ENCODE measurements at places on chromosomes 1 and 21. TPM values are rescaled to one million over a fixed set of nuclear protein-coding genes. Genes with fewer than 3 reads are reported as not detected.

The GJB3 gene
- total RNA-seq: not detected

GRCh38 chr1:32454726-32455125, 10.1 kb upstream of the ZBTB8B start:
- no peak for DNase-seq

- no peak for DNase-seq
Measured at GRCh38 chr21:22201126-22201525, 1202.9 kb downstream of the NCAM2 start.

DNA sequence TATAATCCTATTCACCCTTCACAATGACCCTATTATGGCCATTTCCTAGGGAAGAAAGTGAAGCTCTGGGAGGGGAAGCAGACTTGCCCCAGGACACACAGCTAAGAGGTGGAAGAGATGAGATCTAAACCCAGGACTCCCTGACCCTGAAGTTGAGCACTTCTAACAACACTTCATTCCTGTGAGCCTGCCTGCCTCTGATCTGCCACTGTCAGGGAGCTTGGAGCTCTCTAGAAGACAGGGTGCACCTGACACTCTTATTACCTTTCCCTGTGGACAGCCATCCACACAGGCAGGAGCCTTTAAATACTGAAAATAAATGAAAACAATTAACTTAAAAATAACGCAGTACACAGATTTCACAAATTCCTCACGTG, 599 bp downstream of the MKNK1 start:
- no peak for DNase-seq

DNA sequence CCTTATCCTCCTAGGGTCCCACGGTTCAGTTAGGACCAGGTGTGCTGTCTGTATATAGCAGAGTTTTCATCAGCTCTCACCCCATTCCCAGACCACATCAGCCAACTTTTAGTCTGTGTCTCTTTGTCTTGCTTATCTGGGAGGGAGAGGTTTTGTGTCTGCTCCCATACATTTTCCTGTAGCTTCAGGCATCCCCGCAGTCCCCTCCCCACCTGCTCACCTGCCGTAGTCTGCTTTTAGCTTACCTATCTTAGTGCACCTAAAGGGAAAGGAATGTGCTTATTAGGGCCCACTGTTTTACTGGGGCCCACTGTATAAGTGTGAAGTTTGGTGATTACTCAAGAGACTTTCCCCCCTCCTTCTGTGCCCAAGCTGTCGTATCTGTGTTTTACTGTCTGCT, 225.1 kb downstream of the PLA2G4A start:
- no peak for DNase-seq

DNA sequence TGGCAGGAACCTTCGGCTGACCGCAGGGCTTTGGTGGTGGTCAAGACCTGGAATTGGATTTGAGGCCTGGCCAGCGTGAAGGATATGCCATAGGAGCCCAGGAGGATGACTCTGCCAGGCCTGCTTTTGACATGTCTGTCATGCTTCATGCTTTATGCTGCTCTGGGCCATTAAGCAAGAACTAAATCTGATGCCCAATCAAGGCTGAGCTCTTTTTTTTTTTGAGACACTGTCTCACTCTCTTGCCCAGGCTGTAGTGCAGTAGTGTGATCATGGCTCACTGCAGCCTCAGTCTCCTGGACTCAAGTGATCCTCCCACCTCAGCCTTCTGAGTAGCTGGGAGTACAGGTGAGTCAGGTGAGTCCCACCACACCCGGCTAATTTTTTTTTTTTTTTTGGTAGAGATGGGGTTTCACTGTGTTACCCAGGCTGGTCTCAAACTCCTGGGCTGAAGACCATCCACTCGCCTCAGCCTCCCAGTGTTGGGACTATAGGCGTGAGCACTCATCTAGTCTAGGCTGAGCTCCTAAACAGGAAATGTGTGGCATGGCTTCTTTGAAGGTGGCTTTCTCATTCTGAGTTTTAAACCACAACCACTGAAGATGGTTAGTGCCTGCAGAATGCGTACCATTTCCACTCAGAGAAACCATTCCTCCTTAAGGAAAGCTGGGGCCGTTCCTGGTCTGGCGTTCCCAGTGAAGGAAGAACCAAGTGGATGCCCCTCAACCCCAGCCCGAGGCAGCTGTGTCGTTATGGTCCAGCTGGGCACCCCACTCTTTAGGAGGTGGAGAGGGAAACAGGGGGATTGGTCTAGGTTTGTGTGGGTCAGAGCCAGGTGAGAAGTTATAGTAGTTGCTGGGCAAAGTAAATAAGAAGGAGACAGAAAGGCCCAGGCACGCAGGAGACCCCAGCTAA, 34.2 kb upstream of the ATP5PO start:
- no peak for DNase-seq

- no peak for DNase-seq
Measured at GRCh38 chr1:18549906-18550305, 69.2 kb downstream of the KLHDC7A start.

DNA sequence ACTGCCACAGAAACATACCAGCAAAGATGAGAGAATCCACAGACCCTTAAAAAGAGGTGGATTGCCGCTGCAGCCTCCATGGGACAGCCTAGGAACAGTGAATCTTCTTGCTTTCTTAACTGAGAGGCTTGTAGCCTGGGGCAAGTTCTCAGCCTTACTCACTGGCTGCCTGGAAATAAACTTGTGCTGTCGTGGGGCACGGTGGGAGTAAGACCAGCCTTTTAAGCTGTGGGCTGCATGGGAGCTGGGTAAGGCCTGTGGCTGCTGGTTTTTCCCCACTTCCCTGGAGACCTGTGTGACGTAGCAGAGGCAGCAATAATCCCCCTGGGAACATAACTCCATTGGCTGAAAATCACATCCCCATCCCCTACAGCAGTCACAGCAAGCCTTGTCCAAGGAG, 30.8 kb downstream of the CD2 start:
- no peak for DNase-seq

GRCh38 chr21:44687671-44688070, 5.7 kb upstream of the KRTAP12-1 start:
- no peak for DNase-seq

Data from occipital lobe (tissue), 3 donors.